ENCODE measurements at places on chromosomes 3 and 15.

GRCh38 chr15:59545573-59545972 lies 66.0 kb upstream of the GCNT3 start:
- no peak for DNase-seq

GRCh38 chr15:88187195-88187594 lies 69.3 kb downstream of the NTRK3 start:
- DNase-seq, result no peak

DNA sequence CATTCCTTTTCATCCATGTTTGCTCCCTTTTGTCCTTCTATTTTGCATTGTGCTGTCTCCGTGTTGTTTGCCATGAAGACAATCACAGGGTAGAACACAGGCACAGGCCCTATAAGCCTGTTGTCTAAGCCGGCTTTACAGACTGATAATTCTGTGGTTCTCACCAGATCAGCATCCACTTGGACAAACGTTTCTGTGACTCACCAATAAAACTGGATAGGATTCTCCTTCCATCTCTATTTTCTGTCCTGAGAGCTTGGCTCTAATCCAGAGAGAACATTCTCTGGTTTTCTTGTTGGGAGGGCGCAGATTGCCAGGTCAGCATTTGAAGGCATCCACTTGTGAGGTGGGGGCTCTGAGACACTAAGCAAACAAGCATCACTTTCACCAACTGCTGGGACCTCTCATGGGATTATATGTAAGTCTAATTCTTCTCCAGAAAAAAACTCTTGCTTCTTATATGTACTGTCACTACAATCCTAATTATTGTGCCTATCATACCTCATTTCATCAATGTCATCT lies 101.6 kb downstream of the ERC2 start:
- DNase-seq, result no peak

GRCh38 chr3:197022405-197023231 lies 7.0 kb downstream of the MELTF start:
- DNase-seq, result no peak

DNA sequence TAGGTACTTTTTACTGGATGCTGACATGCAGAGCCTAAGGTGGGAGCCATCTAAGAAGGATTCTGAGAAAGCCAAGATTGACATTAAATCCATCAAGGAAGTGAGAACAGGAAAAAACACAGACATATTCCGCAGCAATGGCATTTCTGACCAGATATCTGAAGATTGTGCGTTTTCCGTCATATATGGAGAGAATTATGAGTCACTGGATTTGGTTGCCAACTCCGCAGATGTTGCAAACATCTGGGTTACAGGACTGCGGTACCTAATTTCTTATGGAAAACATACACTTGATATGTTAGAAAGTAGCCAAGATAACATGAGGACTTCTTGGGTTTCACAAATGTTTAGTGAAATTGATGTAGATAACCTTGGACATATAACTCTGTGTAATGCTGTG lies 125.1 kb downstream of the PLCL2 start:
- DNase-seq, result no peak

GRCh38 chr3:19595884-19596283 lies 338.1 kb downstream of the EFHB start:
- no peak for DNase-seq

DNA sequence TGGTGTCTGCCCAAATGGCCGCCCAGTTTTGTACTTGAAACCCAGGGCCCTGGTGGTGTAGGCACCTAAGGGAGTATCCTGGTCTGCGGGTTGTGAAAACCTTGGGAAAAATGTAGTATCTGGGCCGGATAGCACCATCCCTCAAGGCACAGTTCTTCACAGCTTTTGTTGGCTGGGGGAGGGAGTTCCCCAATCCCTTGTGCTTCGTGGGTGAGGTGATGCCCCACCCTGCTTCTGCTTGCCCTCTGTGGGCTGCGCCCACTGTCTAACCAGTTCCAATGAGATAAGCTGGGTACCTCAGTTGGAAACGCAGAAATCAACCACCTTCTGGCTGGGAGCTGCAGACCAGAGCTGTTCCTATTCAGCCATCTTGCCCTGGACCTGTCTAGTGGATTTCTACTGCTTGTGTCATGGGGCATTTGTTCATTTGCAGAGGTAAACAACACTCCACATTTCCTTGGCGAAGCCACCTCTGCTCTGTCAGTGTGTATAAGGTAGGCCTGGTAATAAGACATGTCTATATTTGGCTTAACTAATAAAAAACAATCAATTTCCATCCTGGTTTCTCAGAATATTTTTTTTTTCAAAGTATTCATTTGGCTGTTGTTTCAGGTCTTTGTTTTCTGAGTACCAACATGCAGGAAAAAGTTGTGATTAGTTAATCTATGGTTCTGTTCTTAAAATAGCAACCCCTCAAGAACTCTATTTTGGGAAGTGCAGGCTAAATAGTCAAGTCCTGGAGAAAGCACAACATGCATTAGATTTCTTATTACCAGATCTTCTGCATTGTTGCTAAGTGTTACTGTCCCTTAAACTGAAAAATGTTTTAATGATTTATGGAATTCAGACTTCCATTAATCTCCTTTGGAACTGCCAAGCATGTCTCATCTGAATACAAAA lies 304.3 kb downstream of the ZIC1 start:
- no peak for DNase-seq

GRCh38 chr3:39724233-39724846 lies 85.1 kb upstream of the MYRIP start:
- DNase-seq, result no peak

DNA sequence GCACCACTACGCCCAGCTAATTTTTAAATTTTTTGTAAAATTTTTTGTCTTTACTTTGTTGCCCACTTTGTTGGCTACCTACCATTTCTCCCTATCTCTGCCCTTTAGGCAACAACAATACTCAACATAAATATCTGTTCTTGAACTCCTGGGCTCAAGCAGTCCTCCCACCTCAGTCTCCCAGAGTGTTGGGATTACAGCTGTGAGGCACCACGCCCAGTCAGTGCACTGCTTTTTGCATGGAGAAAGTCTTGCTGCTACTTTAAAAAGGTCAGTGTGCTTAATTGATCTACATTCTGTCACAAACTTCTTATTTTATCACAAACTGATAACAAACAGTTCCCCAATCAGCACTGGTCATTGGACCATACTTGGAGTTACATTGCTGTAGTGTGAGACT lies 8.0 kb downstream of the USP8 start:
- no peak for DNase-seq

- DNase-seq, result no peak
Observed at GRCh38 chr3:71949442-71949841, 164.5 kb upstream of the PROK2 start.

DNA sequence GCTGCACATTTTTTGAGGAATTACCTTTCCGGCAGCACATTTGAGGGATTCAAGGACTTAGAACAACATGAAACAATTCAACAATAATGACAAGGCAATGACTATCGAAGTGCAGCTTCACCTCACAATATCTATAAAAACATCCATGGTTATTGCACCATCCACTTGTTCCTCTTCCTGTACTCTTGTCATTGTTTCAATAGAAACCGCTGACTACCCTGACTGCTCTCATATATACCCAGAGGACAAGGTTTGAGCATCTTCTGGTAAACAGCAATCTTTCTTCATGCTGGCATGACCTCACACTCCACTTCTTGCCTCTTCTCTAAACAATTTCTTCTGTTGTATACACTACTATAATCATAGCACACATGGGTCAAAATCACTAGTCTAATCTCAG lies 864.9 kb downstream of the FHIT start:
- DNase-seq, result no peak

DNA sequence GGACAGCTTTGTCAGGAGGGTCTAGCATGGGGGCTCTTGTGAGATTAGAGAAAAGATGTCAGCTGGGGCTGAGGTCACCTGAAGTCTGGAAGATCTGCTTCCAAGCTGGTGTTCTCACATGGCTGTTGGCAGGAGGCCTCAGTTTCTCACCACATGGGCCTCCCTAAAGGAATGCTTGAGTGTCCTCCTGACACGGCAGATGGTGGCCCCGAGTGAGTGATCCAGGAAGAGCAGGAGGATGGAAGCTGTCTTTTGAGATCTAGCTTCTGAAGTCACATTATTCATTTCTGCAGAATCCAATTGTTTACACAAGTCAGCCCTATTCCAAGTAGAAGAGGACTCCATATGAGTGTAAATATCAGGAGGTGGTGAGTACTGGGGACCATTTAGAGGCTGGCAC lies 344.0 kb upstream of the PROK2 start:
- no peak for DNase-seq

GRCh38 chr3:966341-966740 lies 126.5 kb upstream of the CNTN6 start:
- DNase-seq, result no peak

- no peak for DNase-seq
Observed at GRCh38 chr3:71461114-71461513, 122.4 kb downstream of the FOXP1 start.

DNA sequence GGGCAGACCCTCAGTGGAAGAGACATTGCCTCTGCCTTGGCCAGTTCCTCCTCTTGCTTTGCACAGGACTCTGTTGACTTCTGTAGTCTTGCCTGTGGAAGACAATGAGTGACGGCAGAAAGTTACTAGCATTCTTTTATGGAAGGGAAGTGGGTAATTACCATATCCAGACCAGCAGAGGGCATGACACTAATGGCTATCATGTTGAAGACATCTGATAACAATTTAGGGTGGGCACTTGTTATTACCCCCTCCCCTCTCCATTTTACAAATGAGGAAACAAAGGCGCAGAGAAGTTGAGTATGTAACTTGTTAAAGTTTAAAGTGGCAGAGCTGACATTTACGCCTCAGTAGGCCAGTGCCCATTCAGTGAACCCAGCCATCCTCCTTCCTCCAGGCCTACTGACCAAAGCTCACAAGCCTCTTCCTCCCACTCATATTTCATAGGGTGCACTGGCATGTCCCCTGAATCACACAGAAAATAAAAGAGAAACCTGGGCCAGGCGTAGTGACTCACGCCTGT lies 48.2 kb upstream of the FMN1 start:
- DNase-seq, result no peak

DNA sequence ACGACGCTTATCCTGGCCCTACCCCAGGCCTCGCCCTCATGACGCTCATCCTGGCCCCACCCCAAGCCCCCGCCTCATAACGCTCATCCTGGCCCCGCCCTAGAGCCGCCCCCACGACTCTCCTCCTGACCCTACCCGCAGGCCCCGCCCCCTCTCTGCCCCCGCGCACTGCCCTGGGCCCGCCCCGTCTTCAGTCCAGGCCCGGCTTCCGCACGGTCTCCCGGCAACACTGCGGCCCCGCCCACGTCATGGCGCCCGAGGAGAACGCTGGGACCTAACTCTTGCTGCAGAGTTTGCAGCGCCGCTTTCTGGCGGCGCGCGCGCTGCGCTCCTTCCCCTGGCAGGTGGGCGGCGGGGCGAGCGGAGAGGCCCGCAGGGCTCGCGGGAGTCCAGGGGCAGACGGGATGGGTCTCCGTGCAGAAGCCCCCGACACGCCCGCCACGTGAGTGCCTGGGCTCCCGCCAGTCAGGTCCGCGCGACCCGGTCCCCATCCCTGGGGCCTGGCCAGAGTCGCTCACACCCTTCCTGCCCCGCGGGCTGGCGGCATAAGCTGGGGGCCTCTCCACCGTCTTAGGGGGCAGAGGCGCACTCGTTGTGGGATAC lies 52.5 kb upstream of the ROPN1B start:
- DNase-seq, result no peak

- no peak for DNase-seq
Observed at GRCh38 chr15:33013827-33014445, 180.6 kb downstream of the FMN1 start.

DNA sequence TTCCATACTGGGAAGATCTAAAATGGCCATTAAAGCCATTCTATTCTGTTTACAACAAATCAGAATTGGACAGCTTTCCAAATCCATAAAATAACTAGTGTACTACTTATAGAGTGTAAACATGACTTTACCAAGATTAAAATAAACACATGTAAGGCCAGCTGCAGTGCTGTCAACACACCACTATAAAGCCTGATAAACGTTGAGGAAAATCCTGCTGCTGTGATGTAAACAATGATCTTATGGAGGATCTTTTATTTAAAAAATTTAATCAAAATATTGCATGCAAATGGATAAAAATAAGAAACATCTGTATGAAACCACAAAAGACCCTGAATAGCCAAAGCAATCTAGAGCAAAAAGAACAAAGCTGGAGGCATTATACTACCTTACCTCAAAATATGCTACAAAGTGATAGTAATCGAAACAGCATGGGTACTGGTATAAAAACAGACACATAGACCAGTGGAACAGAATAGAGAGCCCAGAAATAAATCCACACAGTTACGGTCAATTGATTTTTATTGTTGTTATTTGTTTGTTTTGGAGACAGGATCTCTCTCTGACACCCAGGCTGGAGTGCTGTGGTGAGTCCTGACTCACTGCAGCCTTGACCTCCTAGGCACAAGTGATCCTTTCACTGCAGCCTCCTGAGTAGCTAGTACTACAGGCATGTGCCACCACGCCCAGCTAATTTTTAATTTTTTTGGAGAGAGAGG lies 428.8 kb upstream of the C2CD4B start:
- DNase-seq, result no peak

DNA sequence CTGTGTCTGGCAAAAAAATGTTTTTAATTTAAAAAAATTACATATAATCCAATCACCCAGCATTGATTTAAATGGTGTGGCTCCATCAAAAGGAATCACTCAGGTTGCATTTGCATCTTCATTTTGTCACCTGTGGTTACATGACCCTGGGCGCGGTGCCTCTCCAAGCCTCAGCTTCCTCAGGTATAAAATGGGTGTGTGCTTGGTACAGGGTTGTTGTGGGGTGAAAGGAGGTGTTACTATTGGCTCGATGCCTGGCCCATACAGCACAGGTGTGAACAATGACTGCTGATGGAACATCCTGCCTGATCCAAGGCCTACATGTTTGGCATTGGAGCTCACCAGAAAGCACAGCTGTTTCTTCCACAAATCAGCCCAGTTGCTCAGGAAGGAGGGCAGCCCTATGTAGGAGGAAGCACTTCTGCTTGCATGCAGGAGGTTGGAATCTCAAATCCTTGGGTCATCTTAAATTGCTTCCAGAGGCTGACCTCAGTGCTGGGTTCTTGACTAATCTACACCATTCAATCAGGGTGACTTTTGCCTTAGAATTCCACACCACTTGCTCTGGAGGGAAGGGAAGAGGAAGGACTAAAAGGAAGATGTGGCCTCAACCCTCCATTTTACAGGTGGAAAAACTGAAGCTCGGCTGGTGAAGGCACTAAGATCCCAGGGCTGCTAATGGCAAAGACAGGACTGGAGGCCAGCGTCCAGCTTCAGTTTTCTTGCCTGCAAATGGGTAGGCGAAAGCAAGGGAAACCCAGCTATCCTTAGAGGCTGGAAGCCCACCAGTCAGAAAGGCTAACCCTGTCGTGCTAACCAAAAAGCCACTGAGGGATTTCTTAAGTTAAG lies 31.7 kb downstream of the BHLHE40 start:
- DNase-seq, result no peak

- no peak for DNase-seq
Observed at GRCh38 chr3:17865631-17866030, 123.2 kb upstream of the TBC1D5 start.
